ENCODE measurements at places on chromosomes 5 and 9.
A peak's percentile ranks its signal among the peaks of the same experiment; 100 is the strongest.

DNA sequence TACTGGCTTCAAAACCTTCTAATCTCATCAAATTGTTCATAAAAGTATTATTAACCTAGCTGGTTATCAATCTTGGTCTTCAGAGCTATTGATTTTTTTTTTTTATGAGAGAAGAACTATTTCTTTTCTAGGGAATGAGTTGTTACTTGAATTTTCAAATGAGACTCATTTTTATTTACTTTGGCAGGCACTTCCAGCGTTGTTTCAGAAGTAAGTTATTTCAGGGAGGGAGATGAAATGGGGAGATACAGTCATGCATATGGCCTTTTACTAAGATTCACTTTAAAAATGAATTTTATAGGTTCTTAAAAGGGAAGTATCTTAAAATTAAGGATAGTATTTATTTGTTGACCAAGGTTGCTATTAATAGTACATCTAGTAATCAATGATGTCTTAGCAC is 129.6 kb downstream of the IZUMO3 start:
- no peak for DNase-seq

DNA sequence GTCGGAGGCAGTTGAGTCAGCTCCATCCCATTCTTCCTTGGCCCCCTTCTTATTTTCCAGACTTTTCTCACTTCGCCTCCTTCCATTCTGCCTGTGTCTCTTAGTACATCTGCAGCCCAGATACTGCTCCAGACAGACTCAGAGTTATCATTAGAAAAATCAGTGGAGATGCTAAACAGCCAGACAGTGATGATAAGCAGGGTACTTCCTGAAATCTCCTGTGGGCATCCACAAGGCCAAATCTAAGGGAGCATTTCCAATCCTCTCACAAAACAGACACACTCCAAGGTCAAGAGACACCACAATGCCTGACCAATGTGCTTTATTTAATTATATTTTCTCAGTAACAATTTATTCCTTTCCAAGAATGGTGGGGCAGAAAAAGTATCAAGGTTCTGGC is 14.5 kb upstream of the RLN1 start:
- DNase-seq = no peak

DNA sequence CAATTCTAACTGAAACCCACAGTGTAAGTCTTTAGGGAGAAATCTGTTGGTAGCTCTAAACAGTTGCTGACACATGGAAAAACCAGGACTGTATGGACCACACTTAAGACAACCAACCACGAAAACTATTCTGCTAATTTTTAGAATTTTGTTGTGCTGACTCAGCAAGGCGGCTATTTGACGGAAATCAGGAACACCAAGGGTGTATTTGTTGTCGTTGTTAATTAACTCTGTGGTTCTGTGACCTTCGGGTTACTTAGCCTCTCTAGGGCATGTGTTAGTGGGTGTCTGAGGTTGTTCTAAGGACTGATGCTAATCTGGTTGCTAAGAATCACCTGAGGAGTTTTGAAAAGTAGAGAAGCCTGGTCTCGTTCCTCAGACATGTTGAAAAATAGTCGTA is 79.2 kb downstream of the ATP10B start:
- DNase-seq = no peak

DNA sequence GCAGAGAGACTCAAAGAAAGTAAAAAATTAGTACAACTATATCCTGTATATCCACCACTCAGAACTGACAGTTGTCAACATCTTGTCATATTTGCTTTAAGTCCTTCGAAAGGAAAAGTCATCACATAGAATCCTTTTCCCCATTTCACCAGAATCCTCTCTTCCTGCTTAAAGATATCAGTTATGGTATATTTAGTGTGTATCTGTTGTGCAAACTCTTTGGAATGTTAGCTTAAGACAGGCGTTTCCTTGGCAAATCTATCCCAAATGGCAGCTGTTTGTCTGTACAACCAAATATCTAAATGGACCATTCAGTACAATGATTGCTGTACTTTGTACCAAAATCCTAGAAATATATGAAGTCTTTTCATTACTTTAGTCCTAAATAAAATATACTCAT is 98.5 kb downstream of the ITGA1 start:
- DNase-seq = peak; percentile 69

DNA sequence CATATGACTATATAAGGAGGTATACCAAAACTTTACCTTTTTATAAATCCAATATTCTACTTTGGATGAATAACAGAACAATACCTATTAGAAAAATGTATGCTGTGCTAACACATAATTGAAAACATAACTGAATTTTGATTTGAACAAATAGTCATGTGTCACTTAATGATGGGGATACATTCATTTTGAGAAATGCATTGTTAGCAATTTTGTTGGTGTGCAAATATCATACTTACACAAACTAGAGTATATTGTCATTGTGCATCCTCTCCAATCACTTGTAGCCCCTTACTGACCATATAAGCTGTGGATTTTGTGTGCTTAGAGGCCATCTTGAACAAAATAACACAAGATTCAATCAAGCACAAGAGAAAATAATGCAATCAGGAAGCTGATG is 72.3 kb upstream of the SLCO4C1 start:
- DNase-seq = no peak

- no peak for DNase-seq
Observed at GRCh38 chr5:118857700-118858099, 130.6 kb downstream of the DTWD2 start.

DNA sequence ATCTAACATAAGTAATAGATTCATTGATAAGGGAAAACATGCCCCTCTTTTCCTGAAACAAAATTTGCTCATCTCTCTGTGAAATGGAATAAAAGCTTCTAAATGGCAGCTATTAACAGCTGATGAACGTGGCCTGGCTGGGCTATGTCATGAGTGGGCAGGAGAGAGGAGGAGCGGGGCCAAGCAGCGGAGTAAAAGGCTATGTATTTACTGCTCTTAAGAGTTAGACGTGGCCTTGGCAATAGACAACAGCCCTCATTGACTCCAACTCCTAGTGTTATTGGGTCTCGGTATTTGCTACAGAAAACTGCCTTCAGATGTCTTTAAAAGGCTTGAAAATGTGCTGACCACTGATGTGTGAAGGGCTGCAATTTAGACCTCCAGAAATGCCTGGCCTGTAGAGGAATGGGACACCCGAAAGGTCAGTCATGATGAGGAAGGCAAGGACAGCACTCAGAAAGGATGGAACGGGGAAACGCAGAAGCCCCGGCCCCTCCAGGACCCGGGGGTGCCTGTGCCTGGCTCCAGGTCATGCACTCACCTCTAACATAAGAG is 116.8 kb downstream of the PDZD2 start:
- no peak for DNase-seq

- no peak for DNase-seq
Observed at GRCh38 chr9:89311346-89312221, 589 bp downstream of the CKS2 start.

GRCh38 chr5:126523818-126524510 is 71.1 kb downstream of the ALDH7A1 start:
- DNase-seq = peak; percentile 21

DNA sequence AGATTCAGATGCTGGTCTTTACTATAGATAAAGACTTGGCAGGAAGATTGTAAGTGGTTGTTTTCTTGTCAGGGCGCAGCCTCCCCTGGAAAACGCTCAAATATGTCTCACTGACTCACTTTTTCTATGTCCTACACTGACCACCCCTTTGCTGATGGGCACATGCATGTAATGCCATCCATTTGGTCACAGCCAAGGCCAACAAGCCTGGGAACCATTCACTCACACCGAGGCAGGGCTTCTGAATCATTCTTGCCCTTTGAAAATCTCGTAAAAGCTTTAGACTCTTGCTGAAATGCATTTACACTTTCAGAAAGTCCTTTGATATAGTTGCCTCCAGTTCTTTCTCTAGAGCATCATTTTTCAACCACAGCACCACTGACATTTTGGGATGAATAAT is 249.4 kb downstream of the ACTL7B start:
- peak; percentile 85 for DNase-seq

DNA sequence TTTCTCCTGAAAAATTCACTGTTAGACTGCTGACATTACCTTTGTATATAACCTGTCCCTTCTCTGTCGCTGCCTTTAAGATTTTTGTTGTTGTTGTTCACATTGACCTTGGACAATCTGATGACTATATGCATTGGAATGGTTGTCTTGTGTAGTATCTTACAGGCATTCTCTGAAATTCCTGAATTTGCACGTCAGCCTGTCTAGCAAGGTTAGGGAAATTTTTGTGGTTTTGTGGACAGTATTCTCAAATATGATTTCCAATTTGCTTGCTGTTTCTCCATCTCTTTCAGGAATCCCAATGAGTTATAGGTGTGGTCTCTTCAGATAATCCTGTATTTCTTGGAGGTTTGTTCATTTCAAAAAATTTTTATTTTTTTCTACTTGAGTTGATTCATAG is 140.8 kb downstream of the PRR16 start:
- no peak for DNase-seq

GRCh38 chr5:97547999-97548738 is 365.1 kb upstream of the RIOK2 start:
- DNase-seq = peak; percentile 22

GRCh38 chr9:79007701-79008483 is 563.9 kb upstream of the TLE4 start:
- DNase-seq = no peak

DNA sequence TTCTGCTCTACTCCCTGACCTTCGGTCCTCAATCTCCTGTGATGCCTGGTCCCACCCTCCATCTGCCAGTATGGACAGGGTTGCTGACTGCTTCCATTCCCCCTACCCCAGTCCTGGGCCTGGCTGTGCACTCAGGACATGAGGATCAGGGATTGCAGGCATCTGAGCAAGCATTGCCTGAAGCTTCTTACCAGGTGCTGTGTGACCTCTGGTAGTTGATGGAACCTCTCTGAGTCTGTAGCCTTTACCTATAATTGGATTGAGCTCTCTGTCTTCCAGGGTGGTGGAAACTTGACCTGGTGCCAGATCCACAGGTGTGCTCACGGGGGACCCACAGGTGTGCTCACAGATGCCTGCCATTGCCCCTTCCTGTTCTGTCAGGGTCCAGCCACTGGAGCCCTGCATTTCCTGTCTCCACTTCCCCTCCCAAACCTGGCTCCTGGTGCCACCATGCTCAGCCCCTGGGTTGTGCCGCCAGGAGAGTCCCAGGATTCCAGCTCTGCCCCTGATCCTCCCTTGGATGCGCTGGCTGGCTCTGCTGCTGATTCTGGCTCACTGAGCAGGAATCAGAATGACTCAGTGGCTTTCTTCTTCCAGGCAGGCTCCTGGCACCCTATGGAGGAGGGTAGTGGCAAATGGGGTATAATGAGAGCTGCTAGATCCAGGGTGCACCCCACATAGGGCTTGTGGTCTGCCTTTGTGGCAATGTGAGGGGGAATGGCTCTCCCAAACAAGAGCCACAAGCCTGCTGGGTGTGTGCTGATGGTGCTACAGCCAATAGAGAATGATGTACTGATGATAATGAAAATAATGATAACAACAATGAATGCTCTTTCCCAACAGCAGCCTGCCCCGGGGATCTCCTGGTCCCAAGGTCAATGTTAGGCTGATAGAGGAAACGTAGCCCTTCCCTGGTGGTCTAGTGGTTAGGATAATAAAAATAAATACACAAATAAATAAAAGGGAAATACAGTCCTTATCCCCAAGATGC is 35.2 kb upstream of the PSD2 start:
- DNase-seq = peak; percentile 99

GRCh38 chr5:178304761-178305645 is 72.4 kb upstream of the PHYKPL start:
- DNase-seq = peak; percentile 62

- peak; percentile 99 for DNase-seq
Observed at GRCh38 chr5:140113699-140114263, at the start of gene PURA. Gene PURA, plus strand, starts transcription at chr5:140114109. Its CDS starts 73 bp downstream, at chr5:140114182.

DNA sequence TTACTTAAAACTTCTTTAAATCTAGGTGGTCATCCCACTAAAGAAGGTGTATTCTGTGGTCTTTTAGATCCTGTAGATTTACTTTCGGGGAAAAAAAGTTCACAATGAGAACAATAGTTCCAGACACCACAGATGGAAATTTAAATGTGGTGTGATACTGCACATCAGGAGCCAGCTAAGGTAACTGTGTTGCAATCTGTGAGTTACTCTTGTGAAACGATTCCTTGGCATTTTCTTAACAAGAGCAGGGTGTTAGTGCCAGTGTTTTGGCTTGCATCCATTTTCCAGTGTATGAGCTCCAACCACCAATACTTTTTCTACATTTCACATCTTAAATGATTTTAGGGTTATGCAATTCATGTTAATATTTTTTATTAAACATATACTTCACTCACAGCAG is 674.5 kb downstream of the CETN3 start:
- no peak for DNase-seq

DNA sequence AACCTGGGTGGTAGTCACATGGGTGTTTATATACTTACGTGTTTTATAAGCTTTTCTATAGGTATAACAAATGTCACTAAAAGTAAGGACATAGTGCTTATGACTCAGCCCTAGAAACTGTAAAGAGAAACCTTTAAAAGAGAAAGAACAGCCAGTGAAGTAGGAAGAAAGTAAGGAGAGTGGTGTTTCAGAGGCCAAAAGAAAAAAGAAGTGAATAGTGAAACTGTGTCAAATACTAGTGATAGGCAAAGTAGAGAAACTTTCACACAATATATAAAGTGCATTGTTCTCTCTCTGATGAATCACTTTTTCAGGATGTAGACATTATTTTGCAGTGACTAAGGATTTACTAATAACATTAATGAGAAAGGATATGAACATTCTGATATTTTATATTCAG is 74.2 kb upstream of the SUSD1 start:
- DNase-seq = peak; percentile 27

GRCh38 chr9:122342323-122343050 is 28.3 kb upstream of the PTGS1 start:
- peak; percentile 63 for DNase-seq

DNA sequence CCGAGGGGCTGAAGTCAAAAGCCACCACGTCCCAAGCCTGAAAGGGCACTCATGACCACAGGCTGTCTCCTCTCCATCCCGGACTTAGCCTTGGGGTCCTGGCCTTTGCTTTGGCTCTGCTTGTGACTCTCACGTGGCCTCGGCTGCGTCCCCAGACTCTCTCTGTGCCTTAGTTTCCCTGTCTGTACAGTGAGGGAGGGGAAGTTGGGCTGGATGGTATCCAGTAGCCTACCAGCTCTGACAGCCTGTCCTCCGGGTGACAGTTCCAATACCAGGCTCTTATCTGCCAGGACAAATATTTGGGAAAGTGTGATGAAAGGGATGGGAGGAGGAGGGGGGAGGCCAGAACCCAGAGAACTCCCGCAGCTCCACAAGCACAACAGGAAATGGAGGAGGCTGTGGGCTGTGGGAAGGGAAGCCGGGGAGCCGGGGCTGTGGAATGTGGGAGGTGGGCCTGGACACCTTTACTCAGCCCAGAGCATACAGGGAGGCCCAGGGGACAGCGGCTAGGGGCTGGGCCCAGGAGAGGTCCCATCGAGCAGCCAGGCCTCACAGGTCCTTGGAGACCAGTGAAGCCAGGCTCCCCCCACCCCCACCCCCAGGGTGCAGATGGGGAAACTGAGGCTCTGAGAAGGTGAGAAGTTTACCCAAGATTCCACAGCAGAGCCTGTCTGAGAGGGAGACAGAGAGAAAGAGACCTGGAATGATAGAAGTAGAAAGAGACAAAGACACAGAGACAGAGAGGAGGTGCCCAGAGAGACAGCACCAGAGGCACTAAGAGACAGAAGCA is 18.3 kb downstream of the PDGFRB start:
- DNase-seq = peak; percentile 88
